Stimulated activated CD8-positive, alpha-beta memory T cell treated with anti-CD3 and anti-CD28 coated beads, Interleukin-7, amount 100 ng/mL, for 1 hour (primary cell): ENCODE measurements at places on chromosomes 1 and 21.

DNA sequence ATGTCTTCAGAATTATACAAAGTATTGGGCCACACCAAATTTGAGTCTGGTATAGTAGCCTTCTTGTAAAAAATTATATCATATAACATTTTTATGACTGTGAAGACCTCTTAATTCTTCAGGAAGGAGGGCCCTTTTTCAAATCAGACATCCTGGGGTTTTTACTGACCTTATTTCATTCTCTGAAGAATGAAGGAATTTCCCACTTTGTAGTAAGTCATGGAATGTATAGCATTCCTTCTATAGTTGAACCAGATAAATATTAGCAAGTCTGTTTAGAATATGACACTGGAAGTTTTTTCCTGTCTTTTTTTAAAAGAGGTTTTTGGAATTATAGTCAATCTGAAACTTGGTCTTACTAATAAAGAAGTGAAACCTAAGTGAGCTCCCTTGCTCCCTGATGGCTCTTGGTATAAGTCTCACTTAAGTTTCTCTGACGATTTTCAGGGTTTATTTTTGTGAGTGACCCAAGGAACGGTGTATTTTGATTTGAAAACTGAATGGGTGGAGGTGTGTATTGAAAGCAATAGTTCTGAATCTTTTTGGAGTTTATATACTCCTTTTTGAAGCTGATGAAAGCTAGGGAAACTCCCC lies 23.7 kb downstream of the SNX27 start:
- DNase-seq: no peak

DNA sequence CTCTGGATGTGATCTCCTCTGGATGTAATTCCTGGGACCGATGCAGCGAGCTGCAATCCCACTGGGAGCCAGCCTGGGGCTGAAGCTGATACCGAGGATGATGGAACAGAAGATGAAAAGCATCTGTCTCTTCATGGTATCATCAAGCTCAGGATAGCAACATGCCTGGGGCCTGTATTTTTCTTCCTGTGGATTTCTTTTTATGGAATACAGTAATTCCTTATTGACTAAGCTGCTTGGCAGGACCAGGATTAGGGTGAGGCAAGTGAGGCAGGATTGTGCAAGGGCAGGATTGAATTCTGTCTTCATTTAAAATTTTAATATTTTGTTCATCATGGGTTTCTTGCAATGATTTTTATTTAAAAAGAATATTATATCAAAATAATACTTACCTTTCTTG lies 86.6 kb downstream of the SLC25A24 start:
- DNase-seq: no peak

DNA sequence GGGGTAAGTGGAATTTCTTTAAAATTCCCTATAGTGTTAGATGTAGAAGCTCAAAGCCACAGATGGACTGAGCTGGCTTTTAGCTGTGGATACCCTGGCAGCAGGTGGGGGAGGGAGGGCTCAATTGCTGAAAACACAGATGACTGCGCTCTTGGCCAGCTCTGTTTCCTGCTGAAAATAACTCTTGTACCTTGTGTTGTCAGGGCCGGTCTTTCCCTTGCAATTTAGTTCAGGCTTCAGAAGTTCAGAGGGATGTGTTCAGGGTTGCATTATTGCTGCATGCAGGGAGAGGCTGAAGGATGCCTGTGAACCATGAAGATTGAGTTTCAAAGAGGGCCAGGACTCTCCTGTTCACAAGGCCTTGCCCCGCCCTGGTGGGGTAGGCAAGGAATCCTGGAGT lies 58.1 kb upstream of the GCLM start:
- DNase-seq: no peak

DNA sequence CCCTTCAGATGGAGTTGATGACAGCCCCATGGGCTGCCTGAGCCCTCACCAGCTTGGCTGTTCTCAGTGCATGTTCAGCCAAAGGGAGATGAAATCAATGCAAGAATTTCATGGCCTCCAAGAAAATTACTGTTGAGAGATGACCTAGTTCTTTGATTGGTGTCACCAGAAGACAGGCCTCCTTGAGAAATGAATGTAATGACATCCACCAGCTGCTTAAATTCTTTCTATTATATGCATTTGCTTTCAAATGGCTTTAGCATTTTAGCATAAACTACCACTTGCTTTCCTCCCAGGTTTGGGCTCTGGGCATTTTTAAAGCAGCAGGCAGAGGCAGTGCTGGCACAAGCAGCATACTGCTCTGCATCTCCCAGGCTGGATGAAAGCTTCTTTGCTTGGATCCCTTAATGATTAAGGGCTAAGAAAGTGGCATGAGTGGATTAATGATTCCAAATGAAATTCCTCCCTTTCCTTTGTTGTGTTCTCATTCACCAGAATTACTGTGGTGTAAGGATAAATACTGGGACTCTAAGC lies 278.4 kb downstream of the ZNF326 start:
- no peak for DNase-seq

GRCh38 chr1:204692841-204693356 lies 7.4 kb upstream of the LRRN2 start:
- DNase-seq: no peak

DNA sequence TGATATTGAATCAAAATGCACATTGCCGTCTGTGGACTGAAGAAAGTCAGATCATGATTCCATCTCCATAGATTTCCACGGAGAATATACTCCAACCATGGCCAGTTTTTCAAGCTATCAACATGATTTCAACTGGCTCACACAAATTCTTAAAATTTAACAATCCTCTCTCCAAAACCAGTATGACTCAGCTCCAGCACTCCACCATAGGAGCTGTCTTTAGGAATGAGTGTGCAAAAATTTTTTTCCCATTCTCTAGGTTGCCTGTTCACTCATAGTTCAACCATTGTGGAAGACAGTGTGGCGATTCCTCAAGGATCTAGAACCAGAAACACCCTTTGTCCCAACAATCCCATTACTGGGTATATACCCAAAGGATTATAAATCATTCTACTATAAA lies 40.8 kb downstream of the RGL1 start:
- DNase-seq: no peak

DNA sequence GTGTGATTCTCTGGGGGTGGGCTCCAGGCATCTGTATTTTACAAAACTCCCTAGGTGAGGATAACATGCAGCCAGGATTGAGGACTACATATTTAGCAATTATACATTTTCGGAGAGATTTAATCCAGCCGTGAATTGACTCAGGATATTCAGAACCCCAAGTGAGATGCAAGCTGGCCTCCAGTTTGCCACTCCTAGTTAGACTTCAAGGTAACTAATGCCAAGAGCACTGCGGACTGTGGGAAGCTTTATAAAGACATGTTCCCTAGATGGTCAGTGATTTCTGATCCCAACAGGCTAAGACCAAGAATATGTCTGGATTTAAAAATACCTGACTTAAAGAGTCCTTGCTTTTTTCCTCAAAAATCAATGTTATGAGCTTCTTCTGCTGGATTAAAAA lies 308.5 kb downstream of the NTNG1 start:
- no peak for DNase-seq

- DNase-seq: no peak
These were observed 11.2 kb downstream of the DDAH1 start for GRCh38 chr1:85453640-85454194.

- DNase-seq: no peak
These were observed 21.5 kb upstream of the SLC25A34 start for GRCh38 chr1:15714406-15715136.

- no peak for DNase-seq
These were observed 60.4 kb downstream of the SEC16B start for GRCh38 chr1:177909416-177909815.

GRCh38 chr1:151238467-151238739 lies 16.1 kb upstream of the PSMD4 start:
- no peak for DNase-seq

DNA sequence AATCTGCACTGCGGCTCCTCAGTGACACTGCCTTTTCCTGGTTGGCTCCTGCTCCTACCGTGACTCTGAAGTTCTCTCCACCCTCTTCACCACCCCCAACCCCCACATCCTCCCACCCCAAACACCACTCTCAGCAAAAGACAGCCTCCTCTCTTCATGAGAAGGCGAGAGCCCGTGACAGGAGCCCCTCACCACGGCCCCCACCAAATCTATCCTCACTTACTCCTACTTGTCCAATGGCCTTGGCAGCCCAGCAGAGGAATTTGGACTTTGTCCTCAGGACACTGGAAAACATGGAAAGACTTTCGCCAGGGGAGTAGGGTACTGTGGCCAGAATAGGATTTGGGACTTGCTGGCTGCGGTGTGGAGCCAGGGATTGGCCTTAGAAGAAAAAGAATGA lies 6.9 kb downstream of the TMEM125 start:
- no peak for DNase-seq

DNA sequence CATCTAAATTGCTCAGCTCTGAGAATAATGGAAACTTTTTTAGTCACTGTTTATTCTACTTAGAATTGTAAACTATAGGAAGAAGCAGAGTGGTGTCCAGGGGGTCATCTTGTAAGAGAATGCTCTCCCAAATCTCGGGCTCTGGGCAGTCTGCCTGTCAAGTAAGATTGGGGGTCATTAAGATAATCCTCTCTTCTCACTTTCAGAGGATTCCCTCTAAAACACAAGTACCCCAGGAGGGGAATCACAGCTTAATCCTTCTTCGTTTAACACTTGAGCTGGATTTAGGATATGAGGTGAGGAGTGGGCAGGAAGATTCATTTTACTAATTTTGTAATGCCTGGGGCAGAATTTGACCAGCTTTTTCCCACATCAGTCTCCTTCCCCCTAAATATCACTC lies 81.2 kb downstream of the RPS6KA1 start:
- no peak for DNase-seq

- DNase-seq: no peak
These were observed 54.2 kb downstream of the GLIS1 start for GRCh38 chr1:53684741-53685140.

GRCh38 chr1:53398576-53399365 lies 60.4 kb upstream of the DMRTB1 start:
- DNase-seq: no peak

GRCh38 chr1:54339126-54339525 lies 67.1 kb downstream of the SSBP3 start:
- no peak for DNase-seq

- no peak for DNase-seq
These were observed 13.6 kb downstream of the ADIPOR1 start for GRCh38 chr1:202944438-202944921.

- no peak for DNase-seq
These were observed 119.6 kb upstream of the CD34 start for GRCh38 chr1:208030288-208031091.

DNA sequence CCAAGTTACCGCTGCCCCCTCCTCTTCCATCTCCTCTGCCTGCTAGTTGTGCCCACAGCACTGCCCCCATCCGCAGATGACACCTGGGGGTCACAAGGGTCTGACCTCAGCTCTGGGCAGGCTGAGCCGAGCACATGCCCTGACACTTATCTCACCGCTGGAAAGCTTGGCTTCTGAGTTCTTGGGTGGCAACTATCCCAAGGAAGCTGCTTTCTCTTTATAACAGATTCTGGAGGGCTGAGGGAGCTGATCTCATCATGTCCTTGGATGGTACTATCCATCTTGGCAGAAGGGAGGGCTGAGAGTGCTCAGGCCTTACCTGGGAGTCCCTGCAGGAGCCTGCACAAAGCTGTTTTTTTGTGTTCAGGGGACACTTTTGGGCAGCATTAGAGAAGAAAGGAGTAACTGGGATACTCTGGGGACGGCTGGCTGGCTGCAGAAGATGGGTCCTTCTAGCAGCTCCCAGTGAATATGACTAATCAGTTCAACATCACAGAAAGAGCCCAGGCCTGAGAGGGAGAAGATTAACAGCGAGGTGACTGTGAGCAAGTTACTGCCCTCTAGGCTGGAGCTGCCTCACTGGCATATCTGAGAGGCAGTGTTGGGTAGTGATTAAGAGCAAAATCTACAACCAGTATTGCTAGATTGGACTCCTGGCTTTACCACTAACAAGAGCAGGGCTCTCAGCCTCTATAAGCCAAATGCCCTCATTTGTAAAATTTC lies 71.6 kb downstream of the PLXNA2 start:
- DNase-seq: no peak

DNA sequence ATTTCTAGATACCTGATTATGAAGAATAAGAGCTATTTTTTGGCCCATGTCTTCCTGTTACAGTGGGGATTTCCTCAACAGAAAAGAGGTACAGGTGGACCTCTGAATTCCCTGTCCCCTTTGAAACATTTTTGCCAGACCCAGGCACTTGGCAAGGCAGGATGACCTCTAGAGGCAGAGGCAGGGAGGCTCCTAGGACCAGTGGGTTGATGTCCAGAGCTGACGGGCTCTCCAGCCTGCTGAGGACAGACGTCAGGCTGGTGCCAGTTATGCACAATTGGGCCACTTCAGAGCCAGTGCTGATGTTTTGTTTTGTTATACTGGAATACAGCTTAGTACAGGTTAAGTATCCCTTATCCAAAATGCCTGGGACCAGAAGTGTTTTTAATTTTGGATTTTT lies 18.5 kb upstream of the A3GALT2 start:
- DNase-seq: no peak

DNA sequence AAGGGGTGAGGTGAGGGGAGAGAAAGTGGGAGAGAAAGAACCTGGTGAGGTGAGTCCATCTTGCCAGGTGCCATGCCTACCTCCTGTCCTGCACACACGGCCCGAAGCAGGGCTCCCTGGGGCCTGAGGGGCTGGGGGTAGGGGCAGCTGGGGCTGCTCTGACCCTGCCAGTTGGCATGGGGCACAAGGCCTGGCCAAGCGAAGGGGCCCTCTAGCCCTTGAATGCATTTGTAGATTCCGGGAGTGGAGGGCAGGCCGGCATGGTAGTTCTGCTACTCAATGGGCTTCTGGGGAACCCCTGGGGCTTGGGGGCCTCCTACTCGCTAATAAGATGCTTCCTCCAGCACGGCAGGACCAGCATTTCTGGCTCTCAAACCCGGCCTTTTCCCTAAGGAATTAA lies 3.6 kb upstream of the PRDM16 start:
- DNase-seq: no peak

GRCh38 chr1:207316141-207316540 lies 5.3 kb upstream of the CD55 start:
- DNase-seq: no peak

GRCh38 chr1:3181956-3182355 lies 113.0 kb downstream of the PRDM16 start:
- no peak for DNase-seq

DNA sequence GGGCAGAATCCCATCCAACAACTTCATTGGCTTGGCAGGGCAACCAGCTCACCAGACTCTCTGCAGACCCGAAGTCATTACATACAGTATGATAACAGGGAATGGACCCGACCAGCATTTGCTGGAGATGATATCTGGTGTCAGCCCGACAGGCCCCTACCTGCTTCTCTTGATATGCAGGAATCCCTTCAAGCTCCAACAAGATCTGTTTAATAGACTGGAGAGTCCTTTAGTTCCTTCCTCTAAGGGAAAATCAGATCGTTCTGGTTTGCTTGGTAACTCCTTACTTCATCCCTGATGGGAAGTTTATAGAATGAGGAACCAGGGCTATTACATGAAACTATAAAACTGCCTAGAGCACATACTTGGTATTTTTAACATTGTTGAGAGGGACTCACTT lies 61.2 kb downstream of the EDARADD start:
- no peak for DNase-seq

DNA sequence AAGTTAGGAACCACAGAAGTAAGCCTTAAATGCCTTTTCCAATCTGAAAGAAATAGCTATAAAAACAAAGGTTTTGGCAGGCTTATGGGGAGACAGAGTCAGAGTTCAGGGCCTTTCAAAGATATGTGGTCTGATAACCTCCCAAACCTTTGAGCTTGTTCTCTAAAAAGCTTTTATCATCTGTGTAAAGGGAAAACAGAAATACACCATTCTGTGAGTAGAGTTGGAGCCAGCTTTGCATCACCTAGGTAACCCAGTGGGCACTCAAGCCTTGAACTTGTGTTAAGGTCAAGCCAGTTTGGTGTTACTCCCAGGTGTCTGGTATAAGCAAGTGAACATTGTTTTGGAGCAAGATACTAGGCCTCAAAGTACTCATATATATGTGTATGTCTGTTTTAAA lies 50.1 kb downstream of the LAMC1 start:
- DNase-seq: no peak
